ENCODE measurements at places on chromosomes 13 and 19. TPM values are rescaled to one million over a fixed set of nuclear protein-coding genes. Genes with fewer than 3 reads are reported as not detected.

The MUC16 gene
- not detected for total RNA-seq

The SYT5 gene
- total RNA-seq, result not detected

The ZNF823 gene
- total RNA-seq, result 8.0 TPM

The TSHZ3 gene
- 4.3 TPM for total RNA-seq

The HSPB6 gene
- not detected for total RNA-seq

The GPR18 gene
- total RNA-seq, result not detected

The RUBCNL gene
- not detected for total RNA-seq

The ACER1 gene
- not detected for total RNA-seq

The NAPSA gene
- total RNA-seq, result 0.73 TPM

The KRTDAP gene
- not detected for total RNA-seq

The AMER2 gene
- total RNA-seq, result not detected

The SIGLEC8 gene
- total RNA-seq, result not detected

The NKPD1 gene
- total RNA-seq, result 0.05 TPM
